Activated CD8-positive, alpha-beta T cell treated with anti-CD3 and anti-CD28 coated beads for 36 hours (primary cell): ENCODE measurements at places on chromosomes 7 and 10.

- DNase-seq = no peak
Observed at GRCh38 chr7:125930848-125931247, 1001.2 kb upstream of the POT1 start.

DNA sequence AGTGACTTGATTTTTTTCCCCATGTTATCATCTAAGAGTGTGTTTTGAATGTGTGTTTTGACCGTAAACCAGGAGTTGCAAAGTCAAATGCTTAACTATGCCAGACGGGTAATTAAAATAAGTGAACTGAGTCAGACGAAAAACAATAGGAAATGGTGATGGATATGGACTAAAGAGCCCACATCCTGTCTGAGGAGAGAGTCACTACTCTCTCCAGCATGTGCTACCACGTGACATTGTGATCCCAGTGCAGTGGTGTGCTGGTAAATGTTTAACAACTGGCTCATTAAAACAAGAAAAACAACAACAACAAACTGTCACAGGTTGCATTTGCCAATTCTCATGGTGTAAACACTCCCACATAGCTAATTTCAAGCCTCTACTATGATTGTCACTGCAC, 164.3 kb downstream of the SUGCT start:
- no peak for DNase-seq

DNA sequence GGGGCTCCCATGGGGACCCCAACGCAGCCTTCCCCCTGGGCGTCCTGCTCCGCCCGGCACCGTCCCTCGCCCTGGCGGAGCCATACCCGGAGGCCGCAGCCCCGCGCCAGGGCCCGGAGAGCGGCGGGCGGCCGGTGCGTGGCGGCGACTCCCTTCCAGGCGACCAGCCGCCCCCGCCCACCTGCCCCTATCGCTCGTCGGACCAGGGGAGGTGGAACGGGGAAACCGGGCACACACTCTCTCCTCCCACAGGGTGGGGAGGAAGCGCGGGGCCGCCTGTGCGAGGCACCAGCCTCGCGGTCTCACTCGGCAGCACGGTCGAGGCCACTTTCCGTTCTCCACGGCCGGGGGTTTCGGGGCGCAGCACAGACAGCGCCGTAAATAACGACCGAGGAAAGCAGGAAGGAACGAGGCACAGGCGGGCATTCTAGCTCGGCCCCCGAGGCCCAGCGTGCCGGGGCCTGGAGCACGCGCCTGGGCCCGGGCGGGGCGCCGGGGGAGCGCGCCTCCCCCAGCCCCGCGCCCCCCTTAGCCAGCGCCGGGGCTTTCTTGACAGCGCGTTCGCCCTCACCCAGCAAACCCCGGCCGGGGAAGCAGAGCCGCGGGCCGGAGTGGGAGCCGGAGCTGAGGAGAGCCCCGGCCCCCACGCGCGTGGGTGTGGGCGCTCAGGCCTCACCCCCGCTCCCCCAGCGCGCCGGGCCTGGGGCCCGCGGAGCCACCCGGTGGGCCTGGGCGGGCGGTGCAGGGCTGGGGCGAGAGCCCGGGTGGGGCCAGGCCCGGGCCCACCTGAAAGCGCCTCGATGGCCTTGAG, 936 bp downstream of the IGF2BP3 start:
- DNase-seq = peak; percentile 43

DNA sequence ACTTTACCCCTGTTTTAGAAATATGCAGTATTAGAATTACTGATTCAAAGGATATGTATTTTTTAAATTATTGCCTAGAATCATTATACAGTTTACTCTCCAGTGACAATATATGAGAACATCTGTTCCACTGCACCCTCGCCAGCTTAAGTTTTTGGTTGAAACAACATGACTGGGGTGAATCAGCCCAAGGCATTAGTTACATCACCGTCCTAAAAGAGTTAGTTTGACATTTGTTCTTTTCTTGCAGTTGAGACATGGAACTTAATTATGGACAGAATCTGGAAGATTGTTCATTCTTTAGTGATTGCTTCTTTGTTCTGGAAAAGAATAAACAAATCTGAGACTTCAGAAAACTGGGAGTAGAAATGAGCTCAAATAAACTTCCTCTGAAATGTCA, 167.3 kb upstream of the DKK1 start:
- no peak for DNase-seq

DNA sequence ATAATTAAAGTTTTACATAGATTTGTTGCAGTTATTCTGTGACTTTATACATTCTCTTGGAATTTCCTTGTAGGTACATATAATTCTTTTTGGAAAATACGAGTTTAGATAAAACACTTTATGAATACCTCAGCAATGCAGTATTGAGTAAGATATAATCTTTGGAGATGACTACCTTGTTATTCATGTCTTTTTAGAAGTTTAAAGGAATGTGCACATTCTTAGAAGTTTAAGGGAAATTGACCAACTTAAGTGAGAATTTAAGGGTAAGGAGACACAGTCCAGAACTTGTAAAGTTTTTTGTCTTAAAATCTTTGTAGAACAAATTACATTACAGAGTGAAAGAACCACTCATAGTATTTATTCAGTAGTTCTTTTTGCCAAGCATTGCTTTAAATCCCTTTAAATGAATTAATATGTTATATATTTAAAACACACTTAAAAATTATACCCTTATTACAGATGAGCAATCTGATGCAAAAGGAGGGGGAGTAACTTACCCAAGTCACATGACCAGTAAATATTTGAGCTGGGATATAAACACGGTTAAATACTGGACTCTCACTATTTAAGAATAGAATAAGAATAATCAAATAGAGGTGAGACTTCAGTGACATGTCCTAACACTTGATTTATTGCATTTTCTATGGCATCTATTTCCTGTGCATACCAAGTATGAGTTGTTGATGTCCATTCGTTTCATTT, 139.5 kb upstream of the FERD3L start:
- no peak for DNase-seq

DNA sequence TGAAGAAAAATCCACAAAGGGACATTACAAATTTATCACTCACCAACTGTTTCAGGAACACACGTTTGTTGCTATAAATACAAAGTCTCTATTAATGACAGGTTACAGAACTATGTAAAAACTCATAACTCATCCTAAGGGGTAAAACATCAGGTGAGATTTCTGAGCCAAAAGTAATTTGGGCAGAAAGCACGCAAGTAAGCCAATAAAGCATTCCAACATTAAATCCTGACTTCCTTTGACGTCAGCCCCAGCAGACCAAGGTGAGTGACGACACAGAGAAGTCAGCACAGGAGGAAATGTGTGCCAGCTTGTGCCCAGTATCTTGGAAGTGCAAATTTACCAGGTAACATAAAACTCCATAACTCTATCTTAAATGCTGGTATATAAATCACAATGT, 45.7 kb downstream of the IMMP2L start:
- DNase-seq = no peak

DNA sequence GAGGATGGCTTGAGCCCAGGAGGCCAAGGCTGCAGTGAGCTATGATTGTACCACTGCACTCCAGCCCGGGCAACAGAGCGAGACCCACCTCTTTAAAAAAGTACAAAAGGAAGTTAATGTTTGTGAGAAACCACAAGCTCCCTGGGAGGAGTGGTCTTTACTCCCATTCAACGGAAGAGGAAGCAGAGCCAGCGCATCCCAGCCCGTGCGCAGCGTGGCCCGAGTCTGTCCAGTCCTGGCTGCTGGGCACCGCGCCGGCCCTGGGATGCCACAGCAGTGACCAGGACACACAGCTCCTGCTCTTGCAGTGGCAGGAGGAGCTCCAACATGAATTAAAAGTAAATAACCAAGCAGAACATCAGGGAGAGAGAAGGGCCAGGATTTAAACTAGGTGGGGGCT, 68.4 kb downstream of the ELFN1 start:
- DNase-seq = no peak

DNA sequence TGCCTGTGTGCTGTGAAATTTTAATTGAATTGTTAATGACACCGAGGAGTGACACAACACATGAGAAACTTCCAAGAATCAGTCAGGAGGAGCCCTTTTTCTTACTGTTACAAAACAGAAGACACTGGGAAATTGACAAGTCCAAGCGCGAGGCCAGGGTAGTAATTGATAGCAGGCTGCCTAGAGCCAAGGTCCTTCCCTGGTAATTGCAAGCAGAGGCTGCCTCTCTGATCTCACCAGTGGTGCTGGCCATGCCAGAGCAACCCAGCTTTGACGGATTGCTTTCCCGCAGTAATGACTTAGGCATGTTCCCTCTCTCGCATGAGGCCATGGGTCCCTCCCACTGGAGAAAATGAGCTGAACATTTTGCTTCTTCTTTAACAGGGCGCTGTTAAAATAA, 111.5 kb downstream of the LRMDA start:
- DNase-seq = no peak

DNA sequence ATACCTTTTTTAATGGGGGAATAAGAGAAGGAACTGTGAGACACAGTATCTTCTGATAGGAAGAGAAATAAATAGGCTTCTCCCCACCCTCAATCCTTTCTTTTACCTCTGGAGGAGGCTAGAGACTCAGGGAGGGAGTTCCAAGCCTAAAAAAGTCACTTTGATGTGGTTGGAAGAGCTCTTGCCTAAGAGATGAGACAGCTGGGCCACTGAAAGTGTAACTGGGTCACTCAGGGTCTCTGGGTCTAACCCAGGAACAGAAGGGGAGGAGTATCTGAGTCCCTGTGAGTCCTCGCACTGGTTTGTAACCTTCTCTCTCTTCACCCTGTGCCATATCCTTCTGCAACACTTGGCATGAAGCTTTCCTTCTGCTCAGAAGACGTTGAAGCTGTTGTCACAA, 222.9 kb upstream of the AGK start:
- no peak for DNase-seq

- DNase-seq = no peak
Observed at GRCh38 chr10:114402871-114403540, 1.3 kb downstream of the AFAP1L2 start.

DNA sequence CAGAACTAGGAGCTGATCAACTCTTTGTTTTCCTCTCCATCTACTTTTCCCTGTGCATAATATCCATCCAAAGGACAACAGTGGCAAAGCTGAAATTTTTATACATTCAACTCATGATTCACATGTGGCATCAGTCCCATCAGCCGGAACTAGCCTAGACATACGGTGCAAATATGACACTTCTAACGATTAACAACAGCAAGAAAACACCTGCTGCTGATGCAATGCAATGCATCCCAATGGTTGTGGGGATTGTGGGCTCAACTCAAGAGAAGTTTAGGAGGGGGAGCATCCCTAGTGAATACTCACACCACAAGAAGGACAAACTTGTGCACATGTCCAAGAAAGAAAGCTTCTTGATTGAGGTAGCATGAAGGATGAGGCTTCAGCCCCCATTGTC, 20.5 kb upstream of the STK17A start:
- no peak for DNase-seq

GRCh38 chr7:37825038-37825437, 23.4 kb upstream of the NME8 start:
- peak; percentile 26 for DNase-seq

GRCh38 chr7:134875867-134876266, 96.4 kb downstream of the CALD1 start:
- DNase-seq = no peak

- no peak for DNase-seq
Observed at GRCh38 chr7:38658921-38659320, 27.7 kb upstream of the AMPH start.

- DNase-seq = no peak
Observed at GRCh38 chr7:38393874-38394273, 120.4 kb upstream of the TARP start.

- DNase-seq = no peak
Observed at GRCh38 chr10:49285232-49285631, 13.7 kb upstream of the C10orf71 start.

DNA sequence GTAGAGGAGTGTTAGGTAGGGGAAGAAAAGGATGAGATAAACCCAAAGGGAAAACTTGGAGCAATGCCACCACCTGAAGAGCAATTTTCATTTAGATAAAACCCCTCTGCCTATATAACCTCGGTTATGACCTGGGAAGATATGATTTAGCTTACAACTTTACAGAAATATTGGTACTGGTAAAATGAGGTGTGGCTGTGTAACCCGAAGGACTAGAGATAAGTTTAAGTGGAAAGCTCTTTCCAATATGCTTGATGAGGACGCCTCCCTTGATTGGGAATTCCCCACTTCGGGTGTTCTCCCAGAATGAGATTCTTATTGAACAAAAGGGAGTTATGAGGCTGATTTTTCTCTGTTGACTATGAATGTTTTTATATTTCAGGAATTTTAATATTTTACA, 109.5 kb upstream of the CDK6 start:
- no peak for DNase-seq

GRCh38 chr7:136957391-136957790, 88.9 kb downstream of the CHRM2 start:
- DNase-seq = no peak

DNA sequence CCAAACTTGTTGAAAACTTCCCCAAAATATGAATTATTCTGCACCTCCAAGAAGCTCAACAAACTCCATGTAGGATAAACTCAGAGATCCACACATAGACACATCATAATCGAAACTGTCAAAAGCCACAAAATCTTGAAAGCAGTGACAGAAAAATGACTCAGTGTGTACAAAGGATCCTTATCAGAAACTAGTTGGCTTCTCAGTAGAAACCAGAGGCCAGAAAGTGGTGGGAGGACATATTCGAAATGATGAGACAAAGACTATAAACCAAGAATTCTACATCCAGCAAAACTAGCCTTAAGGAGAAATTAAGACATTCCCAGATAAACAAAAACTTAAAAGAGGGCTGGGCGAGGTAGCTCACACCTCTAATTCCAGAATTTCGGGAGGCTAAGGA, 38.5 kb downstream of the MCMBP start:
- peak; percentile 16 for DNase-seq

DNA sequence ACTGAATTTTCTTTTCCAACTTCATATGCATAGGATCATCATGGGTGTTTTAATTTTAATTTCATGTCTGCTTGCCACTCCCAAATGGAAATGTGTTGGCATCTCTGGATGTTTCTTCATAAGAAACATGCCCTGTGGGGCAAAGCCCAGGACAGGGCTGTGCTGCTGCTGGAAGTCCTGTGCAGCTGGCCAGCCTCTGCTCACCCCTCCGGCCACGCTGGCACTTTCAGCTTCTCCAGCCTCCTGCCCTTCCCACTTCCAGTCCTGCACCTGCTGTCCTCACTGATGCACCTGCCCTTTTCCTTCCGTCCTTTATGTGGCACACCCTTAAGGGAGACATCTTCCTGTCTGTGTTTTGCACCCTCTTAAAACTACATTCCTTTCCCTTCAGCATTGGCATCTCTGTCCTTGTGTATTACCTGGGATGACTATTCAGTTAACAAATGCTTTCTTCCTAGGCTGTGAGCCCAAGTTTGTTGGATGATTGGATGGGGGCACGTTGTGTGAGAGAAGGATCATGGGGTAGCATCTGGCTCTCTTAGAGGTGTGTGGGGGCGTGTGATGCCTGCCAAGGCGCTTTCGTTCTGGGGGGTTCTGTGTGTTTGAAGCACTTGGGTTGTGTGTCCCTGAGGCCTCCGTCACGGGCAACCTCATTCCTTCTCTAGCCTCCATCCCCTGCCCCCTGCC, 56.8 kb downstream of the TCF7L2 start:
- peak; percentile 58 for DNase-seq
